ENCODE measurements at places on chromosomes 7 and 10. TPM values are rescaled to one million over a fixed set of nuclear protein-coding genes. Genes with fewer than 3 reads are reported as not detected.

- H3K4me3 ChIP-seq = no peak overlapping the region
- H3K27me3 ChIP-seq = no peaks in the 10 kb centered on the region
- no peak for DNase-seq
These were observed 7.2 kb downstream of the NFE2L3 start for GRCh38 chr7:26159243-26159642.

DNA sequence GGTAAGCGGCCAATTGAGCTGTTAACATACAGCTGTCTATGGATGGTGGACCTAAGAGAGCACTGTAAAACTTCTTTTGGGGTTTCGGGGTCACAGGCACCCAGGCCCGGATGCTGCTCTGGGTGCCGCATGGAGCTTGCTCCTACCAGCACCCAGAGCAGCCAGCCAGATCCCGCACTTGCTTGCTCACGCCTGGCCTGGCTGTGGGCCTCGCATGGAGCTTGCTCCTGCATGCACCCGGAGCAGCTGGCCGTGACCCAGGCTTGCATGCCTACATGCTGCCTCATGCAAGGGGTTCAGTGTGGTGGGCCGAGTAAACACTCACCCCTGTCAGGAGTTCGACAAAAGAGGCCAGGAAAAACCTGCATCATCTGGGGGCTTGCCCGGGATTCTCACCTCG, 896.9 kb downstream of the SORCS1 start:
- H3K4me3 ChIP-seq = no peak overlapping the region
- DNase-seq = no peak
- no peak overlapping the region for H3K27ac ChIP-seq
- no peaks in the 10 kb centered on the region for H3K36me3 ChIP-seq

- no peak overlapping the region for H3K4me3 ChIP-seq
- no peaks in the 10 kb centered on the region for H3K36me3 ChIP-seq
- H3K4me1 ChIP-seq = no peaks in the 10 kb centered on the region
- H3K27me3 ChIP-seq = no peaks in the 10 kb centered on the region
- no peak overlapping the region for H3K27ac ChIP-seq
- no peak for DNase-seq
These were observed 27.6 kb upstream of the TAS2R16 start for GRCh38 chr7:123023126-123023525.

Gene TMEM184A
- not detected for polyA plus RNA-seq

Gene HYAL4
- polyA plus RNA-seq = not detected

DNA sequence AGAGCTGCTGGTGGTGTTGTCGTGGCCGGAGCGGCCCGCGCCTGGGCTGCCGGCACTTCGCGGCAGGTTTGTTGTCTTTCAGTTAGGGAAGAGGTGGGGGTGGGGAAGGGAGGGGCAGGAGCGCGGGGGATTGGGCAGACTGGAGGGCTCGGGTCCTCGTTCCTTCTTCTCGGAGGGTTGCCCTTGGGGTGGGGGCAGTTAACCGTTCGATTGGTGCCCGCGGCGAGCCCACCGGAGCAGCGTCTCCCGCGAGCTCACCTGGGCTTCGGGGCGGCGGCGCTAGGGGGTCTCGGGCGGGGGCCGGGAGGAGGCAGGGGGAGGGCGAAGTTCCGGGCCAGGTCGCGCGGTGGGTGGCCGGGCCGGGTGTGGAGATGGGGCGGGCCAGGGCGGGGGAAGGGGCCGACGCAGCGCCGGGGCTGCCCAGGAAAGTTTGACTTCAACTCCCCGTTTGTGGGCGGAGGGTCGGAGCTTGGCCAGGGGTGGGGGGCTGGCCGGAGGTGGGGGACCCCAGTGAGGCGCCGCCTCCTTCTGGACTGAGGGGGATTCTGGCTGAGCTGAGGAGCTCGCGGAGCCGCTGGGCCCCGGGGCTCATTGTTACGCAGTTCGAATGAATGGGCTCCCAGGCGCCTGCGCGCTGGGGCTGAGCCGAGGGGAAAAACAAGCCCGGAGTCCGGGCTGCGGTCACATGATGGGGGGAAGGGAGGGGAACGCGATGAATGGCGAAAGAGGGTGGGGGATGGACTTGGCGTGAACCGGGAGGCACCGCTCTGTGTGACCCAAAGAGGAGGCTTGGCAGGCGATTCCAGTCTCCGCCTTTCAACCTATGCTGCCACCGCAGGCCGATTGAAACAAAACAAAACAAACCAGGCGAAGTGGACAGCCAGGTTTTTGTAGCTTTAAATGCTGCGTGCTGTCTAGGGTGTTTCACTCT, 582 bp downstream of the HBP1 start:
- H3K36me3 ChIP-seq = peaks cover 8% of the 10 kb centered on the region
- H3K27ac ChIP-seq = peak overlapping the region; percentile 98
- peak; percentile 93 for DNase-seq
- peak overlapping the region; percentile 87 for H3K4me3 ChIP-seq

DNA sequence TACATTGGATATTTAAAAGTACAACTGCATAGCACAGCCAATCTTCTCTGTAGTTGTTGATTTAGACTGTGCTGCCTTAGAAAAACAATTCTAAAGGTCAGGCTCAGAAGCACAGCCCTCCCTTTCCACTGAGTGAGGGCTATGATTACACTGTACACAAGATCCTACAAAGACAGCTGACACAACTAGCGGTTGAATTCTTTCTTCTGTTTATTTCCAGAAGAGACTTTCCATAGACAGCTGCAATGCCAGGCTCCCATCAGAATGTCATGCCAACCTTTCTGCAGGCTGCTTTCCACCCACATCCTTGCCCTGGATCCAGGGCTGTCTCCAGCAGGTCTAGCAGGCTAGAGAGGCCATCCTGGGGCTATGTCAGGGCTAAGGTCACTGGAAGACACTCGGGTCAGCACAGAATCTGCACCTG, 39.3 kb downstream of the FAM13C start:
- H3K36me3 ChIP-seq = no peaks in the 10 kb centered on the region
- no peak overlapping the region for H3K27ac ChIP-seq
- H3K4me1 ChIP-seq = no peaks in the 10 kb centered on the region
- H3K27me3 ChIP-seq = no peaks in the 10 kb centered on the region
- DNase-seq = no peak
- no peak overlapping the region for H3K4me3 ChIP-seq

DNA sequence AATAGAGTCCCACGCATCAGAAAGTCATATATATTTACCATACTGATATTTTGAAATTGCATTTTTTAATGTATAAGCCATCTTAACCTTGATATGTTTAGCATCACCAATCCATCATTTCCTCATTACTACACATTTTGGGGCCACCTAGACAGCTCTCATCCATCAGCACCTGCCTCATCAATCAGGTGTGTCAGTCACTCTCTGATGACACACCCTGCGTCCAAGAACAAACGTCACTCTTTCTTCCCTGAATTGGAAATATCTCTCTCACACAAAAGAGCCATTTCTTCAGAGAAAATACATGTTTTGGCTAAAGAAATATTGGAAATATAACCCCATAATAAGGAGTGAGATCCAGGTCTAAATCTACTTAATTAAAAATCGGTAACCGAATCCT, 38.9 kb upstream of the RSU1 start:
- no peaks in the 10 kb centered on the region for H3K4me1 ChIP-seq
- H3K36me3 ChIP-seq = no peaks in the 10 kb centered on the region
- DNase-seq = no peak
- H3K27me3 ChIP-seq = no peaks in the 10 kb centered on the region

GRCh38 chr10:130012129-130012528, 48.1 kb upstream of the EBF3 start:
- no peaks in the 10 kb centered on the region for H3K36me3 ChIP-seq
- H3K27me3 ChIP-seq = no peaks in the 10 kb centered on the region
- no peak overlapping the region for H3K27ac ChIP-seq
- DNase-seq = no peak

Gene EIF3A
- polyA plus RNA-seq = 16.4 TPM

GRCh38 chr10:89479771-89480446, 55.5 kb downstream of the SLC16A12 start:
- no peak overlapping the region for H3K4me3 ChIP-seq
- no peaks in the 10 kb centered on the region for H3K36me3 ChIP-seq
- peaks cover 12% of the 10 kb centered on the region for H3K4me1 ChIP-seq
- no peak for DNase-seq

Gene PPP1R17
- polyA plus RNA-seq = not detected

Gene MKX
- polyA plus RNA-seq = not detected

Gene ARHGAP22
- polyA plus RNA-seq = 1.9 TPM

Gene ZNF775
- 3.7 TPM for polyA plus RNA-seq

DNA sequence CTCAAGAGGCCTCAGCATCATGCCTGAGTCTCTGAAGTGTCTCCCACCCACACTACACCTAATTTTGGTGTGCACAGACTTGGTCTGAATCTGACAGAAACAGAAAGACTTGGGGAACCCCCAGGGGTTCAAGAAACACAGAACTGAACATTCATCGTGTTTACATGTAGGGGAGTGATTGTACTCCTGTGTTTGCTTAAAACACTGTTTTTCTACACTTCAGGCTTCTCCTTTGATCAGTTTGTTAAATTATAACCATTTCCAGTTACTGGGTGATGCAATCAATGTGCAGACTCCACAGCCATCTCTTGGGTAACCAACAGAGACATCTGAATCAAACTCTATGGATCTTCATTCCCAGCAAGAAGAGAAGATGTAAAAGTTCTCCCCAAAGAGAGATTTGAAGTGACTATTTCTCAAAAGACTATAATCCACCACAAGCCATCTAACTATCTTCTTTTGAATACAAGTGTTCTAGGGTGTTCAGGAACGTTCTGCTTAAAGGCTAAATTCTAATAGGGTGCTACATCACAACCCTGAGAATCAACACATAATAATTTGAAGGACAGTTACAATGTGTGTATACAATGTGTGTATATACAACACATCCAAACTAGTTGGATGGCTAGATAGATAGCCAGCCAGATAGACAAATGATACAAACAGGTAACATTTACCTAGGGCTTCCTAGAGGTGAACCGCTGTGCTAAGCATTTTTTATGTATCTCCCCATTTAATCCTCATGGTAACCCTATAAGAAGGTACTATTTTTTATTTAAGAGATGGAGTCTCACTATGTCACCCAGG, 34.2 kb downstream of the DNAJC12 start:
- H3K4me3 ChIP-seq = no peak overlapping the region
- H3K36me3 ChIP-seq = no peaks in the 10 kb centered on the region
- H3K4me1 ChIP-seq = no peaks in the 10 kb centered on the region
- H3K27me3 ChIP-seq = no peaks in the 10 kb centered on the region
- no peak overlapping the region for H3K27ac ChIP-seq

DNA sequence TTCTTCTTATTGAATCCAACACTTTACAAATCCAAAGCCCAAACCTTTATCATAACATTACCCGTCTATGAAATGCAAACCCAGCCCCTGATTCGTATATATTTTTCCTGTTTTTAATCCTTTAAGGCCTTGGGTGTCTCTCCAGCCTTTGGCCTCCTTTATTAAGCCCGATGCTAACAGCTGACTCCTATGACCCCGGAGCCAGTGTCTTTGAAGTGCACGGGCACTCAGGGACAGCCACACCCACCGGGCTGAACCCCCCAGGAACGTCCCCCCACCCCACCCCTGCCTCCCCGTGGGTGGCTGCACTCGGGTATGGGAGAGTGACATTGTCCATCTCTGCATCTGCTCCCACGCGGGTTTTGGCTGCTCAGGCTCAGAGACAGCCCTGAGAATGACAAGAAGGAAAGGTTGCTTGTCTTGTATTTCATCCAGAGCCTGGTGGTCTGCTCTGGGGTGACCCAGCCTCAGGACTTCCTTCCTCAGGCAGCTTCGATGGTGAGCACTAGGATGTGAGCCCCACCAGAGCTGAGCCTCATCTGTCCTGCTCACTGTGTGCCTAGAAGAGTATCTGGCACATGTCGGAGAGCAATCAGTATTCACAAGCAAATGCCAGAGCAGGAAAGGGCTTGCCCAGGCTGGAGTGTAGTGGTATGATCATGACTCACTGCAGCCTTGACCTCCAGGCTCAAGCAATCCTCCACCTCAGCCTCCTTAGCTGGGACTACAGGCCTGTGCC, 210.4 kb downstream of the SKIDA1 start:
- no peak overlapping the region for H3K4me3 ChIP-seq
- no peak overlapping the region for H3K27ac ChIP-seq
- H3K27me3 ChIP-seq = no peaks in the 10 kb centered on the region
- H3K4me1 ChIP-seq = no peaks in the 10 kb centered on the region
- DNase-seq = no peak
- H3K36me3 ChIP-seq = no peaks in the 10 kb centered on the region

DNA sequence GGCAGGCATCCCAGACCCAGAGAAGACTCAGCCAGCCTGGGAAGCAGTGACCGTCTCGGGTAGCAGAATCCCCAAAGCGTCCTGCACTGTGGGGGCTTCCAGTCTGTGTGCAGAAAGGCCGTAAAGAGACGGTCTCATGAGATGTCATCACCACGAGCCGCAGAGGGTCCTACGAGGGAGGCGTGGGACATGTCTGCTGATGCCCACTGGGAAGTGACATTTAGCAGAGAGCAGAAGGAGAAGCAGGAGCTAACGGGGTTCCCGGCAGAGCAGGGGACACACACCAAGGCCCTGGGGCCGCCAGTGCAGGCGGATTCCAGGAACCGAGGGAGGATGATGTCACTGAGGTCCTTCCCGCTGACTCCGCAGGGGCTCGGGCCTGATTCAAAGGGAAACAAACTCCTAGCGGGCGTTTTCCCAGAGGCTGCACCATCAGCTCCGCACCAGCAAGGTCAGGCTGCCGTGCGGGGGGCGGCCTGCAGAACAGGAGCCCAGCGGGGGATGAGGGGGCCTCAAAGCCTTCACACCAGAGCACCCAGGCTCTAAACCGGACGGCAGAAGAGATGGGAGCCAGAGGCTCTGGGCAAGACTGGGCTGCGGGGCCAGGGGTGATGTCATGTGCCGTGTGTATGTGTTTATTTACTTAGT, 85.4 kb upstream of the PDGFA start:
- DNase-seq = no peak
- no peaks in the 10 kb centered on the region for H3K27me3 ChIP-seq
- H3K4me3 ChIP-seq = peak overlapping the region; percentile 49
- H3K27ac ChIP-seq = peak overlapping the region; percentile 95
- no peaks in the 10 kb centered on the region for H3K36me3 ChIP-seq

DNA sequence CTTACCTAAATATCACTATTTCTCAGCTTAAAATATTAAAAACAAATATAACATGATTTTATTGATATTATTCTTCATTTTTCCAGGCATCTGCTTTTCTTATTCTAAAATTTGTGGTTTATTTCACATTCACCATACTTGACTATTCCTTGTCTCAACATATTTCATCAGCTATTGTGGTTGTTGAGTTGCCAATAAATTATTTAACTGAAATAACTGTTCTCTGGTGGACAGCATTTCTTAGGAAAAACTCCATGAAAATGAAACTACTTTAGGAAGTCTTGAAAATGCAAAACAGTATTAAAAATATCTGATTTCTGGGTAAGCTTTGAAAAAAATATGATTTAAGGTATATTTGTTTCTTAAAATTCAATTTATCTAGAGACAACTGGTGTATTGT, 122.9 kb upstream of the SEMA3A start:
- DNase-seq = no peak
- no peaks in the 10 kb centered on the region for H3K36me3 ChIP-seq
- H3K27me3 ChIP-seq = no peaks in the 10 kb centered on the region
- H3K4me1 ChIP-seq = no peaks in the 10 kb centered on the region
- no peak overlapping the region for H3K4me3 ChIP-seq

Gene EPDR1
- polyA plus RNA-seq = not detected

DNA sequence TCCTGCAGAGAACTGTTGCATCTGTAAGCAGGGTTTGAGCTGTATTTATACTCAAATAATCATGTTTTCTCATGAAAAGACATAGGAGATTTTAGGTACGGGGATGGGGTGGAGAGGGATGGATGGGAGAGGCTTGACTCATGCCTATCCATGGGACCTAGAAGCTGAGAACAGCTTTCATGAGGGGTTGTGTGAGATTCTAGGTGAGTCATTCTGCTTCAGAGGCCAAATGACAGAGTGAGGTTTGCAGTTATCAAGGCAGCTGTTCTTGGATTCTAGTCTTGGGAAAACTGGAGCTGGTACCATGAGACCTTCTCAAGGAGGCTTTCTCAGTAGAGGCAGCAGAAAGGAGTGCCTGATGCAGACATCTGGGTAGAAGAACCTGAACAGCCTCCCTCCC, 746.9 kb downstream of the TYW1 start:
- no peak overlapping the region for H3K27ac ChIP-seq
- H3K4me3 ChIP-seq = no peak overlapping the region
- no peaks in the 10 kb centered on the region for H3K36me3 ChIP-seq
- DNase-seq = no peak
- H3K27me3 ChIP-seq = no peaks in the 10 kb centered on the region

Gene SH2D4B
- 0.09 TPM for polyA plus RNA-seq

Data from B cell (primary cell).